T-helper 17 cell (primary cell): ENCODE measurements at places on chromosomes 3 and 15. TPM values are rescaled to one million over a fixed set of nuclear protein-coding genes. Genes with fewer than 3 reads are reported as not detected.

- H3K4me3 ChIP-seq: no peak overlapping the region
- DNase-seq: no peak
- peaks cover 9% of the 10 kb centered on the region for H3K36me3 ChIP-seq
- no peaks in the 10 kb centered on the region for H3K27me3 ChIP-seq
- no peak overlapping the region for H3K27ac ChIP-seq
Measured at GRCh38 chr15:52307847-52308246, 12.2 kb upstream of the MYO5C start.

RTP1 gene
- total RNA-seq: not detected

DNA sequence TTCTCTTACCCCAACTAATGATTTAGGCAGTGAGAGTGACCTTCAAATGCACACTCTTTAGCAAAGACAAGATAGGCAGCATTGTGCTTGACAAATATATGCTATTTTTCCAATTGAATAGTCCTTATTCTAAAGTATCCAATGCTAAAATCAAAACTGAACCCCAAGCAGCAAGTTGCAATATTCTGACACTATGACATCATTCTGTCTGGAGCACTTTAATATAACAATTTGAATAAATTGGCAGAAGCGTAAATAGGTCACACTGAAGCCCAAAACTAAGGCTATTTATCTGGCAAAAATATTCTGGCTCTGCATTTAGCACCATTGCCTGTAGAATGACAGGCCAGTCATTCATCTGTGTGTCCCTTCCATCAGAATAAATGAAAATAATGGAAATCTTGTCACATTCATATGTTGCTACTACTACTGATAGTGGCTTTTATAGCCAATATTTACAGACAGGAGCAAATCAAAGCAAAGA is 2.9 kb downstream of the CBLB start:
- H3K4me1 ChIP-seq: peaks cover 42% of the 10 kb centered on the region
- peaks cover 11% of the 10 kb centered on the region for H3K36me3 ChIP-seq
- peak overlapping the region; percentile 100 for H3K4me3 ChIP-seq
- no peaks in the 10 kb centered on the region for H3K27me3 ChIP-seq

DNA sequence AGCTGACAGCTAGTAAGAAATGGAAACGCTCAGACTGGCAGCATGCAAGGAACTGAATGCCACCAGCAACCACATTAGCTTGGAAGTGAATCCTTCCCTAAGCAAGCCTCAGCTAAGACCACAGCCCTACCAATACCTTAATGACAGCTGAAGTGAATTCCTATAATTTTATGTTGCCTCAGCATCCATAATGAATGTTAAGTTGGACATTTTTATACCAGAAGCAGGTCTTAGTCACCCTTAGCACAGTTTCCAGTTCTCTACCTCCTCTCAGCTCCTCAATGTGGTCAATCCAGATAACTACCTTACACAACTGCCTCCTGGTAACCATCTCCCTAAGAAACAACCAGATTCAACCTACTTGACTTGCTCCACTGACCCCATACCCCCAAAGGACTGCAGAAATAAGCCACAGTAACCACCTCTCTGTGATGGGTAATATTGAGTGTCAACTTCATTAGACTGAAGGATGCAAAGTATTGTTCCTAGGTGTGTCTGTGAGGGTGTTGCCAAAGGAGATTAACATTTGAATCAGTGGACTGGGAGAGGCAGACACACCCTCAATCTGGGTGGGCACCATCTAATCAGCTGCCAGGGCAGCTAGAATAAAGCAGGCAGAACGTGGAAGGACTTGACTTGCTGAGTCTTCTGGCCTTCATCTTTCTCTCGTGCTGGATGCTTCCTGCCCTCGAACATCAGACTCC is 33.5 kb downstream of the NEDD4 start:
- no peak for DNase-seq
- H3K36me3 ChIP-seq: peaks cover 6% of the 10 kb centered on the region
- H3K4me1 ChIP-seq: peaks cover 4% of the 10 kb centered on the region
- no peak overlapping the region for H3K4me3 ChIP-seq

INKA1 gene
- total RNA-seq: 5.2 TPM

DNA sequence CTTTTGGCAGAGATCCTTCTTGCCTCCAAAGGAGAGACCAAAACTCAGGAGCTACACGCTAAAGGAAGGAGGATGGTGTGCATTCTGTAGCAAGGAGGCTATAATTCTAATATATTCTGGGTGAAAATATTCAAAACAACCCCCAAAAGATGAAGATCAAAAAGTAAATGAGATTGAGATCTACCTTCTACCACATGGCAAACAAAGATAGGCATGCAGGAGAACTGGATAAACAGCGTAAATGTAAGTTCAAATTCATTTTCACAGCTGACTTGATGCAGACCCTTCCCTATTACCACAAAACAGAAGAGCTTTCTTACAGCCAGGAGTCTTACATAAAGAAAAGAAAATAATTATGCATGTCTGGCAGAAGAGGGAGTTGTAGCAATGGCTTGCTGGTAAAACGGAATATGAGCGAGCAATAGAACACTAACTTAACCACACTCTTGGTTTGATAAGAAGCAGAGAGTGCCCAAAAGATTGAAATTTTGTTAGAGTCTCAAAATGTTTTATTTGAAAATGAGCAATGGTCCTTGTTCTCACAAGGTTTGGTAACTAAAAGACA is 272.7 kb downstream of the MECOM start:
- no peak for DNase-seq
- H3K27me3 ChIP-seq: peaks cover 16% of the 10 kb centered on the region
- no peaks in the 10 kb centered on the region for H3K4me1 ChIP-seq
- H3K4me3 ChIP-seq: no peak overlapping the region
- no peaks in the 10 kb centered on the region for H3K36me3 ChIP-seq
- no peak overlapping the region for H3K27ac ChIP-seq

DNA sequence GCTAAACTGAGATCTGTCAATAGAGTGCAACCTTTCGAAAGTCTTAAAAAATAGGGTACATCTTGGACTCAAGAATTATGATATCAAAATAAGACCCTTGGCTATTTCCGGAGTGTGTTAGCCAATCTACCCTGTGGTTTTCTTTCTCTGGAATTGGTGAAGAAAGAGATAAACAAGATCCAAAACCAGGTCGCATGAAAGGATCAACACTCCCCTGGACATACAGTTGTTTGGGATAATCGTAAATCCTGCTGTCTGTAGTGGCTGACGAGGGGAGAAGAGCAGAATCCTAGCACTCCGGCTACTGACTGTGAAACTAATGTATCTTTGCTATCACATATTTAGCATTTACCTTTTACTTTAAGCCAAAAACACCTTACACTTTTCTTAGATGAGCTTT is 30.9 kb downstream of the FNDC3B start:
- no peak overlapping the region for H3K4me3 ChIP-seq
- H3K4me1 ChIP-seq: peaks cover 15% of the 10 kb centered on the region
- H3K27me3 ChIP-seq: no peaks in the 10 kb centered on the region
- no peak for DNase-seq

CCDC39 gene
- total RNA-seq: not detected

GRCh38 chr15:33735637-33736247 is 232.6 kb upstream of the CHRM5 start:
- DNase-seq: no peak
- H3K4me1 ChIP-seq: peaks cover 5% of the 10 kb centered on the region
- no peaks in the 10 kb centered on the region for H3K36me3 ChIP-seq
- no peak overlapping the region for H3K4me3 ChIP-seq
- H3K27ac ChIP-seq: no peak overlapping the region

CCR8 gene
- 9.0 TPM for total RNA-seq

DNA sequence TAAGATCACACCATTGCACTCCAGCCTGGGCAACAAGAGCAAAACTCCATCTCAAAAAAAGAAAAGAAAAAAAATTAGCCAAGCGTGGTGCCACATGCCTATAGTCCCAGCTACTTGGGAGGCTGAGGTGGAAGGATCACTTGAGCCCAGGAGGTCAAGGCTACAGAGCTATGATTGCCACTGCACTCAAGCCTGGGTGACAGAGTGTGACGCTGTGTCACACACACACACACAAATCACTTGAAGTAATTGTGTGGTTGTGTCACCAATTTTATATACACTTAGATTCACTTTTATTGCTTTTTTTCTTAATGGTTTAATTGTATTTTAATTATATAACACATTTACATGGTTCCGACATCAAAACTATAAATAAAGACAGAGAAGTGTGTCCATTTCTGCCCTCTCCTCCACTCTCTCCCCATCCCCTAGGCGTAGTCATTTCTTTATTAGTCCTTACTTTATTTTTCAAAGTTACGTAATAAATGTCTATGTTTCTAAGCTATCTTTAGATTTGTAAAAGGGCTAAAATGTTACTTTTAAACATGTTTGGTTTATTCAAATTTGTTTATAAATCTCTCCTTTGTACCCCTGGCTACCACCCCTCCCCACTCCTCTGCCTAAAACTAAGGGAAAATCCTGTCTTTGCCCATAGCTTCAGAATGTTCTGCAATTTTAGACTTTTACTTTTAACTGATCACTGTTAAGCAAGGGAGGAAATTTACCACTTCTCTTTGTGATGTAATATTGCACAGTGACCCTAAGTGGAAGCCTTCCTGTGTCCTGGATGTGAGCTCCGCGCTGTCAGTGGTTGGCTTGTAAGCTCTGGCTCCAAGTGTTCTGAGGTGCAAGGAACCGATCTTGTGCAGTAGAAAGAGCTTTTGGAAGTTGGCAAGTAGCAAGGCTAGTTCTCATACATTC is 10.8 kb upstream of the VILL start:
- no peaks in the 10 kb centered on the region for H3K36me3 ChIP-seq
- H3K27ac ChIP-seq: no peak overlapping the region
- no peak for DNase-seq
- H3K27me3 ChIP-seq: peaks cover 3% of the 10 kb centered on the region

- DNase-seq: no peak
- H3K27ac ChIP-seq: no peak overlapping the region
- H3K27me3 ChIP-seq: no peaks in the 10 kb centered on the region
- no peaks in the 10 kb centered on the region for H3K36me3 ChIP-seq
Measured at GRCh38 chr3:52503788-52504424, 8.8 kb downstream of the STAB1 start.

GRCh38 chr3:64554096-64554920 is 133.5 kb downstream of the ADAMTS9 start:
- H3K4me3 ChIP-seq: no peak overlapping the region
- H3K27ac ChIP-seq: no peak overlapping the region
- peaks cover 12% of the 10 kb centered on the region for H3K27me3 ChIP-seq
- H3K36me3 ChIP-seq: no peaks in the 10 kb centered on the region

DNA sequence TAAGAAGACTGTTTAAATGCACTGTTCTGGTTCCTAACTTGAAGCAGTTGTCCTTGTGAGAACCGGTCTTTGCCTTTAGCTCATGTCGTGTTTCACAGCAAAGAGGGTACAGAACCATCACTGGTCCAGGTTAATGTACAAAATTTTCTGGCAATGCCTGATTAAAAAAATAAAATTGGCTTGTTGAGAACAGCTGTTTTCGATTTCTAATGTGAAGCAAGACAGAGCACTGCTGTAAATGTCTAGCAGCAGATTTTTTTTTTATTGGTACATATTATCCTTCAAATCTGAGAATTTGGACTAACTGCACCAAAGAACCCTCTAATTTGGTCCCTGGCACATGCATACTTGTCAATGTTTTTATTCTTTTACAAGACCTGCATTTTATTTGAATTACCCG is 103.3 kb downstream of the STT3B start:
- H3K4me3 ChIP-seq: peak overlapping the region; percentile 15
- peaks cover 8% of the 10 kb centered on the region for H3K36me3 ChIP-seq
- H3K27ac ChIP-seq: peak overlapping the region; percentile 68
- DNase-seq: no peak
- no peaks in the 10 kb centered on the region for H3K27me3 ChIP-seq

DNA sequence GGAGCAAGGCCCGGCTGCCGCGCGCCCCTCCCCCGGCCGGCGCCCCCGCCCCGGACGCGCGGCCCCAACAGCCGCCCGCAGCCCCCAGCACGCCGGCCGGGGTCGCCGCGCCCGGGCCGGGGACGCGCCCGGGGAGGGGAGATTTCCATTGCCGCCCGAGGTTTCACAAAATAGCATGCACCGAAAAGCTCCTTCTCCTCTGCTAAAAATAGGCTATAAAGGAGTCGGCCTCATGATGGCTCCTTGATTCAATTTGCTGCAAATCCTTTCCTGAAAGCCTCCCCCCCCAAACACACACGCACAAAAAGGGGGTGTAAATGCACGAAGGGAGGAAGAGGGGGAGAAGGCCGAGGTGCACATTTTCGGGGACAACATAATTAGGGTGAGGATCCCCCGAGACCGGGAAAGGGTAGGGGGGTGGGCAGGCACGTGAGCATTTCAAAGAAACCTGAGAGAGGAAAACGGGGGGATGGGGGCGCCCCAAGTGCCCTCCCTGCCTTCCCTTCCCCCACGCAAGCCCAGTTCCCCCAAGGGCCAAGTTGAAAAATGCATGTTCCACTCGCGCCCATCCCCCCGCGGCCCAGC is 734 bp downstream of the TBL1XR1 start:
- H3K4me1 ChIP-seq: peaks cover 39% of the 10 kb centered on the region
- peak overlapping the region; percentile 98 for H3K4me3 ChIP-seq
- H3K36me3 ChIP-seq: peaks cover 2% of the 10 kb centered on the region
- DNase-seq: peak; percentile 23

RAB6B gene
- 4.3 TPM for total RNA-seq

GRCh38 chr3:46599590-46599989 is 12.7 kb upstream of the FAM240A start:
- H3K27ac ChIP-seq: no peak overlapping the region
- DNase-seq: no peak
- H3K4me1 ChIP-seq: peaks cover 2% of the 10 kb centered on the region
- H3K4me3 ChIP-seq: no peak overlapping the region
- no peaks in the 10 kb centered on the region for H3K27me3 ChIP-seq

DNA sequence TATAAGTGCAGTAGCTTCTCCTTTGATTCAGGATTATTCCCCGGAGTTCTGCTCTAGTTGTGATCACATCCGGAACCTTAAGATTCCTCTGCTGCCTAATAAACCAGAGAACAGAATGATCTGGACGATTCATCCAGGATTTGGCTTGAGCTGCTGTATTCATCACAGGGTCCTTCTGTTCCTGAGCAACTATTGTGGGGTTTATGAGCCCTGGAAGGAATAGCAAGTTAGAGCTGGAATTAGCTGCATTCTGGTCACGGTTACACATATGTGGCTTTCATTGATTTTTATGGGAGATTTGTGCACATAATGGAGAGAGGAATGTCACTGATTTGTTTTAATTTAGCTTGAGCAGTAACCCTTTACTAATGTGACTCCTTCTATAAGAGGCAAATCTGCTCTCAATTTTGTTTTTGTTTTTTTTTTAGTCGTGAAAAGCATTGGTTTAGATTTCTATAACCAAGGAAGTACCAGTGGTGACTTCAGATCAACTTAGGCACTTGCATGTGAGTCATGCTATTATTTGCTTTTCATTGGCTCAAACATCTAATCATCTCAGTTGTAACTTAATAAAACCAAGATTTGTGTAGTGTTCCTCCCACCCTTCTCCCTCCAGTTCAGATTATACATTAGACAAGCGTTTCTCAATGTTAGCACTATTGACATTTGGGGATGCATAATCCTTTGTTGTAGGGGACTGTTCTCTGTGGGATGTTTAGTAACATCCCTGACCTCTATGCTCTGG is 148.5 kb downstream of the OTOL1 start:
- no peaks in the 10 kb centered on the region for H3K36me3 ChIP-seq
- H3K27ac ChIP-seq: no peak overlapping the region

ATP13A5 gene
- not detected for total RNA-seq

- H3K4me1 ChIP-seq: peaks cover 53% of the 10 kb centered on the region
- H3K4me3 ChIP-seq: peak overlapping the region; percentile 70
- H3K27ac ChIP-seq: peak overlapping the region; percentile 69
- no peak for DNase-seq
Measured at GRCh38 chr3:128734523-128735189, 8.7 kb downstream of the RAB7A start.

SLC22A13 gene
- total RNA-seq: 0.32 TPM

TBCCD1 gene
- 14.2 TPM for total RNA-seq

FSIP1 gene
- 0.67 TPM for total RNA-seq

MUC13 gene
- 0.45 TPM for total RNA-seq

DLL4 gene
- total RNA-seq: not detected

KLHL40 gene
- total RNA-seq: not detected

- DNase-seq: no peak
- no peak overlapping the region for H3K27ac ChIP-seq
- no peaks in the 10 kb centered on the region for H3K4me1 ChIP-seq
Measured at GRCh38 chr15:22904736-22905135, 66.3 kb downstream of the NIPA2 start.

AQP9 gene
- 3.5 TPM for total RNA-seq
